ENCODE measurements at places on chromosomes 16 and 17. TPM values are rescaled to one million over a fixed set of nuclear protein-coding genes. Genes with fewer than 3 reads are reported as not detected.

Gene SLFN12L
- 102 TPM for total RNA-seq

- DNase-seq: no peak
Measured at GRCh38 chr17:77872714-77873499, 85.6 kb upstream of the TNRC6C start.

GRCh38 chr17:28346746-28347246 is 10.5 kb downstream of the POLDIP2 start:
- no peak for DNase-seq

- no peak for DNase-seq
Measured at GRCh38 chr16:24273508-24274182, 17.5 kb downstream of the CACNG3 start.

GRCh38 chr16:75854152-75854551 is 127.9 kb upstream of the CPHXL start:
- DNase-seq: no peak

DNA sequence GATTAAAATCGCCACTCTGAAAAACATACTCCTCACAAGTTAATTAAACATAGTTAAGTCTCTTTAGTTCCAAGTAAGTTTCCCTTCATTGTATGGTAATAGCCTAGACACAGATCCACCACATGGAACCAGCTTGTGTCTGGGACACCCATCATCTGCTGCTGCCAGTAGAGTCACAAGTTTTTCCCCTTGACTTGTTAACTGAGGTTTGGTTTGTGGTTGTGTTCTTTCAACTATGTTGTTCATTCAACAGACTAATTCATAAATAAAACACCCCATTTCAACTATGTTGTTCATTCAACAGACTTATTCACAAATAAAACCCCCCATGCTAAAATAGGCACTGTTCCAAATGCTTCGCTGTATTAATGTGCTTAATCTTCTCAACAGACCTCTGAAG is 24.4 kb downstream of the YWHAE start:
- DNase-seq: no peak

- DNase-seq: peak; percentile 59
Measured at GRCh38 chr17:75124041-75124818, 7.3 kb downstream of the NT5C start.

- no peak for DNase-seq
Measured at GRCh38 chr17:34616148-34616547, 36.8 kb downstream of the TMEM132E start.

DNA sequence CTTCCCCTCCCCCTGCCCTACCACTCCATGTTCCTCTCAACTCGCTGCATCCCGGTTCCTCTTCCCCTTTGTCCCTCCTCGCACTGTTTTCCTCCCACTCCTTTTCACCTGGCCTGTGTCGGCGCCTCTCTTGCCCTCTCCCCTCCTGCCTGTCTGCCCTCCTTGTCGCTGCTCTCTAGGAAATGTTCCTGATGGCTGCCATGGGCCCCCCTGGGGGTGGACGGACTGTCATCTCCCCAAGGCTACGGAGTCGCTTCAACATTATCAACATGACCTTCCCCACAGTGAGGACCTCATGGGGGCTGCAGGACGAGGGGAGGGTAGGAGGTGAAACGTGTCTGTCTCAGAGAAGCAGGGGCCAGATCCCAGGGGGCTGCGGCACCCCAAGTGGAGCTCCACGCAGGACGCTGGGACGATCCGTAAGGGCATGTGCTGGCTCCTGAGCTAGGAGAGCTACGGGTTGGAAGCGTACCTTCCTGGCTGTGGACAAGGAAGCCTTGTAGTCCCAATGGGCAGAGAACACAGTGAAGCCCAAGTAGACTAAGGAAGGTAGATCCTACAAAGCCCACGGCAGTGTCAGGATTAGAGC is 39.8 kb upstream of the KDM6B start:
- no peak for DNase-seq

Gene FDXR
- total RNA-seq: 43.4 TPM

GRCh38 chr17:37283414-37283961 is 92.3 kb upstream of the C17orf78 start:
- no peak for DNase-seq

Gene WNT9B
- total RNA-seq: not detected

Gene CCDC92B
- 0.08 TPM for total RNA-seq

- no peak for DNase-seq
Measured at GRCh38 chr17:62110923-62111484, 45.9 kb upstream of the MED13 start.

Gene TOM1L1
- total RNA-seq: 0.22 TPM

Gene SOX15
- 0.57 TPM for total RNA-seq

Gene WIPF2
- 26.7 TPM for total RNA-seq

DNA sequence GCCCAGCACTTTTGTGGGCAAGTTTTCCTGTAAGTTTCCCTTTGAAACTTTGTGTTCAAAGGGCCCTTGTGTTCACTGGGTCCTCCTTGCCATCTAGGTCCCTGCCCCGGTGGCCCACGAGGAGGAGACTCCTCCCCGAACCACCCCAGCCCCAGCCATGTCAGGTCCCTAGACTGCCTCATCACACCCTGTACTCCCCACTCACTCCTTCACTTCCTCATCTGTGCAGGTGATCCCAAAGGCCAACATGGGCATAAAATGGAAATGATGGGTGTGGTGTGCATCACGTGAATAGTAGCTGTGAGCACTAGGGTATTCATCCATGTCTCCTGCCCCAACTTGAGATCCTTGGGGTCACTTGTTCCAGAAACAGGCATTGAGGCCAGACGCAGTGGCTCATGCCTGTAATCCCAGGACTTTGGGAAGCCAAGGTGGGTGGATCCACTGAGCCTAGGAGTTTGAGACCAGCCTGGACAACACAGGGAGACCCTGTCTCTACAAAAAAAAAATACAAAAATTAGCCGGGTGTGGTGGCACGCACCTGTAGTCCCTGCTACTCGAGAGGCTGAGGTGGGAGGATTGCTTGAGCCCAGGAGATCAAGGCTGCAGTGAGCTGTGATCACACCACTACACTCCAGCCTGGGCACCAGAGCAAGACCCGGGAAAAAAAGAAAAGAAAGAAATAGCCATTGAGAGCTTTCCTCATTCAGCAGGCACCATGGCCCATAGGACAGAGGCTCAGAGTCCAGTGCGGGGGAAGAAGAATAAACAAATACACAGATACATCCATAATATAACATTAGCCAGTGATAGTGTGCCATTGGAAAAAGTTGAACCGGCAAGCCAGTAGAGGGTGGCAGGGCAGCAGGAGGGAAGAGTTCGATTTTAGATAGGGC is 74.5 kb downstream of the KATNIP start:
- DNase-seq: no peak

DNA sequence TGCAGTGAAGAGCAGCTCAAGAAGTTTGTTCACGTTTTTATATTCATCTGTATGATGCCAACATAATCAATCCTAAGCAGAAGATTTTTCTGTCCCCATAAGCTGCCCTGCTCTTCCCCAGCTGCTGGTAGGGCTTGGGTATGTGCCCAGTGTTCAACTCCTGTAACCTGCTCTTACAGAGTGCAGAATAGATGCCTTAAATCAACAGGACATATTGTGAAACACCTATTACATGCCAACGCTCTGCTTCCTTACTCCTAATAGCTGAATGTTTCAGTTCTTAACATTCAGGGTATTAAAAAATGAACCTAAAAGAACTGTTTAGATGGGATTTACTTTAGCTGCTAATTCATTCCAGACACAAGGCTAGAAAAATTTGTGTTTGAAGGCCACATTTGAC is 190.9 kb downstream of the HS3ST3A1 start:
- DNase-seq: no peak

DNA sequence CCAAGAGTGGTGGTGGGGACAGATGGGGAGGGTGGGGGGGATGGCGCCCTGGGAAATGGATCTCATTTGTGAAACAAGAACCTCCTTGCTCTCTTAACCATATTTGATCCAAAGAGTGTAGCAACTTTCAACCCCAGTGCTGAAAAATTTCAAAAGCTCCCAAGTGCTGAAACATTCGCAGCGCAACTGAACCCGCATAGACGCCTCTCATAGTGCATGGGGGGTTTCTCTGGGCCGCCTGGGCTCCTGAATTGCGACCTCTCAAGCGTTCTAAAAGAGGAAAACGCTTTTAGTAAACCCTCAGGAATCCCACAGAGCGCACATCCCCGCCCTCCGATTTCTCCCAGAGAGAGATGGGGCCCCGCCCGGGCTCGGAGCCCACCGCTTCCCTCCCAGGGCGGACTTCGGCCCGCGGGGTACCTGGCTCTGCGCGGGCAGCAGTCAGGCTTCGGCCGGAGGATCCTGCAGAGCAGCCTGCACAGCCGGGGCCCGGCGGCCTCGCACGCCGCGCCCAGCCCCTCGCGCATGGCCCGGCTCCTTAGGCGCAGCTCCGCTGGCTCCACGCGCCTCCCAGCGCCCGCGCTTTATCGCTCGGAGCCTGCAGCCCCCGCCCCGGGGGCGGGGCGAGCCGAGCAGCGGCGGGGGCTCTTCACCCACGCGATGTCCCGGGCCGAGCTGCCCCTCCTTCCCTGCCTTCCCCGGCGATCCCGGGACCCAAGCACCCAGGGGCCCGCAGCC is 7.0 kb downstream of the NOS2 start:
- no peak for DNase-seq

DNA sequence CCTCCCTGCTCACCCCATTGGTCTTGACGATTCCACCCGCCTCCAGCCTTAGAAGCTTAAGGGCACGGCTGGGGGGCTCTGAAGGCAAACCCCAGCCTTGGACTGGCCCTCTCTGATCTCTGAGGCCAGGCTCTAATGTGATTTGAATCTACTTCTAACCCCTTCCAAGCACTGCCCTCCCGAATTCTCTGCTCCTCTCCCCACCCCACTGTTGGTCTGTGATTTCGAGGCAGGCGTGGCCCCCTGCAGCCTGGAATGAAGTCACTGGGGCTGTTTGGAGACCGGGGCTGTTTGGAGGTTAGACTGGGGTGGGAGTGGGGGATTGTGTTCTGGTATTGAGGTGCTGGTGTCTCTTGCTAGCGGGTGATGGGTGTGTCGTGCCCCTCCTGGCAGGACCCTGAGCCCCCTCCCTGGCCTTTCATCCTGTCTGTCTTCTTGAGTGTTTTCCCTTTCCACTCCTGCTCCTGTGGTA is 2.2 kb downstream of the GRB7 start:
- no peak for DNase-seq

- DNase-seq: no peak
Measured at GRCh38 chr17:50365165-50365564, 7.8 kb downstream of the MRPL27 start.

- DNase-seq: no peak
Measured at GRCh38 chr16:70684146-70685060, 1.4 kb downstream of the MTSS2 start.

Gene TBX6
- 1.7 TPM for total RNA-seq

DNA sequence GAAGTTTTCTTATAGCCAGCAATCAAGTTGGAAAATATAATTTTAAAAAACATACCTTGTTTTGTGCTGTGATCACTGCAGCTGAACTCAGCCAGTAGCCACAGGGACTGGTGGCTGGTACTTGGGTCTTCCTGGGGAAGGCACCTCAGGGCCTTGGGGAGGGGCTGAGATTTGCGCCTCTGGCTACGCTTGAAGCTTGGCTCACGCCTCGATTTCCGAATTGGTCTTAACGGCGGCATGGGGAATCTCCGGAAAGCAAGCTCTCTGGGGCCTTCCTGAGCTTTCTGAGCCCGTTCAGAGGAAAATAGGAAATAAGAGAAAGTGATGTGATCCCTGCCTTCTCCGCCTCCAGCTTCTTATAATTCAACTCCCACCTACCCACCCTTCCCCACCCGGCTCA is 11.3 kb upstream of the USP7 start:
- DNase-seq: no peak

GRCh38 chr17:43976963-43977837 is 23.5 kb upstream of the PYY start:
- no peak for DNase-seq

- no peak for DNase-seq
Measured at GRCh38 chr16:70579648-70580630, 56.3 kb downstream of the SF3B3 start.

DNA sequence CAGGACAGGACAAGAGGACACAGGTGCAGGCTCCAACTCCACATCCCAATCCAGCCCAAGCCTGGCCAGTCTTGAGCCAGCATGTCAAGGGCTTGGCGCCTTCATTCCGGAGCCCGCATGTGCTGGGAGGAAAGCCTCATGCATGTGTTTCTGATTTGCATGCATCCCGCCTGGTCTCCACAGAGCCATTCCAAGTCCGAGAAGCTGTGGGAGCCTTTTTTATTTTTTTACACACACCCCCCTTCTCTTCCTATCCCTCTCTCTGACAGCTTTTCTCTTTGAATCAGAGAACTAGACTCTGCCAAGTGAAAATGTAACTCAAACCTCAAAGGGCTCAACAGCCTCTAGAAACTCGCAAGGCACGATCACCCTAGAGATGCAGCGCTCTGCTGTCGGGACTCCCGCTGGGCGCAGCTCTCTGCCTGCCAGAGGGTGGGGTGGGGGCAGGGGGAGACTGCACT is 45.1 kb downstream of the NOG start:
- DNase-seq: no peak

DNA sequence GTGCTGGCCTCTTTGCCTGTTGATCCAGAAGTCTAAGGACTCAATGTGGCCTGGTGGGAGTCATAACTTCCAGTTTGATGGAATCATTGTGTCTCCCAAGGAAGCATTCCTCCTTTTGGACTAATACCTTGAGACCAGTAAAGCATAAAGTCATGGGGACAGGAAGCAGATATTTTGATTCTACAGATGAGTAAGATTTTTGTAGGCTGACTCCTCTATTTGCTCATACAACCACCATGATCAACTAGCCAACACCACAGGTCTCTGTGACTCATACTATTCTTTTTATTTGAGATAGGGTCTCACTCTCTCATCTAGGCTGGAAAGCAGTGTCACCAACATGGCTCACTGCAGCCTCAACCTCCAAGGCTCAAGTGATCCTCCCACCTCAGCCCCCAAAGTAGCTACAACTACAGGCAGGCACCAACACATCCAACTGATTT is 6.2 kb downstream of the MT2A start:
- no peak for DNase-seq

Gene CASKIN2
- 0.47 TPM for total RNA-seq

All from activated CD4-positive, alpha-beta T cell treated with anti-CD3 and anti-CD28 coated beads, Interleukin-2, amount 10 ng/mL, durations not matched to agents 7 days and 5 days (primary cell).